Urinary bladder (tissue), 4 donors: ENCODE measurements at places on chromosomes 16 and 17. TPM values are rescaled to one million over a fixed set of nuclear protein-coding genes. Genes with fewer than 3 reads are reported as not detected.

GRCh38 chr16:85582229-85582991 lies 30.7 kb upstream of the GSE1 start:
- DNase-seq, result no peak

DNA sequence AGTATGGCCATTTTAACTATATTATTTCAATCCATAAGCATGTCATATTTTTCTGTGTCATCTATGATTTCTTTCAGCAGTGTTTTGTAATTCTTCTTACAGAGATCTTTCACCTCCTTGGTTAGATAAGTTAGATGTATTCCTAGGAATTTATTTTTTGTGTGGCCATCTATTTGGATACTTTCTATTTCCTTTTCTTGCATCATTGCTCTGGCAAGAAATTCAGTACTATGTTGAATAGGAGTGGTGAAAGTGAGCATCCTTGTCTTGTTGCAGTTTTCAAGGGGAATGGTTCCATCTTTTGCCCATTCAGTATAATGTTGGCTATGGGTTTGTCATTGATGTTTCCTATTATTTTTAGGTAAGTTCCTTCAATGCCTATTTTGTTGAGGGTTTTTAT lies 15.1 kb upstream of the ABCA9 start:
- no peak for DNase-seq

- DNase-seq, result no peak
Measured at GRCh38 chr17:5695480-5695879, 111.2 kb upstream of the NLRP1 start.

DNA sequence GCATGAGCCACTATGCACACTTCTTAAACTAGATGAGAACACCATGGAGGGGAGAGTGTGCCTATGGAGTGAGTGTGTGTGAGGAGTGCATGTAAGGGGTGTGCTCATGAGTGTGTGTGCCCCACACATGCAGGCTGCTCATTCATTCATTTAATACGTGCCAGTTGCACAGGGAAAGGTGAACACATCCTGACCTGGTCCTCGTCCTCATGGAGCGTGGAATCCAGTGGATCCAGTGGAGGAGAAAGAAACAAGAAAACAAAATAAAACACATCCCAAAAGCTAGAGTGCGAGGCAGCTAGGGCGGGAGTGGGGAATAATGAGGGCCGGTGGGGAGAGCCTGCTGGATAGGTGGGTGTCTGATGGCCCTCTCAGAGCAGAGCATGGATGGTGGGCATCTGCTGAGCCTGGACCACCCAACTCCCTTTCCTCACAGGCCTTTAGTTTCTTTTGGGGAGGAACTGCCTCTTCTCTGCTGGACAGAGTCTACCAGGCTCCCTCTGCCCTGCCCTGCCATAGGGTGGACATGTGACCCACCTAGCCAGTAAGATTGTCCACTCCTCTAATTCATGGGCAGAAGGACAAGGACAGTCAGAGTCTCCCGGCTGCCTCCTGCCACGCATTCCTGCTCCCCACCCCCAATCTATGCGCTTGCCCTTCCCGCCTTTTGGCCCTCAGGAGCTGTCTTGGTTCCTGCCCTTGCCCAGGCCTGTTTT lies 204.3 kb downstream of the RAB11FIP4 start:
- DNase-seq, result no peak

DNA sequence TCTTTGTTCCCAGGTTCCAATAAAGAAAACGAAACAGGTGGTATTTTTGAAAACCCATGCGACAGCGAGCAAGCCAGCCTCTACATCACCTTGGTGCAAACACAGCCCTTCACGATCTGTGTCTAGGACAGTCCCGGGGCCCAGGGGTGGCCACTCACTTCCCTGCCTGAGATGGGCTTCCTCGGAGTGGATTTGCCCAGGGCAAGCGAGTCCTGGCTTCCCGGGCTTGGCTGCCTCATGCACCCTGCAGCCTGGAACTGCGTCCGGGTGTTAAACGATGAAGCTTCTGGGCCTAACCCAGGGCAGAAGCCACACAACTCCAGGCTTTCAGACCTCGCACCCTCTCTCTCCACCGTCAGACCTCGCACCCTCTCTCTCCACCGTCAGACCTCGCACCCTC lies 66.0 kb downstream of the RPH3AL start:
- no peak for DNase-seq

DNA sequence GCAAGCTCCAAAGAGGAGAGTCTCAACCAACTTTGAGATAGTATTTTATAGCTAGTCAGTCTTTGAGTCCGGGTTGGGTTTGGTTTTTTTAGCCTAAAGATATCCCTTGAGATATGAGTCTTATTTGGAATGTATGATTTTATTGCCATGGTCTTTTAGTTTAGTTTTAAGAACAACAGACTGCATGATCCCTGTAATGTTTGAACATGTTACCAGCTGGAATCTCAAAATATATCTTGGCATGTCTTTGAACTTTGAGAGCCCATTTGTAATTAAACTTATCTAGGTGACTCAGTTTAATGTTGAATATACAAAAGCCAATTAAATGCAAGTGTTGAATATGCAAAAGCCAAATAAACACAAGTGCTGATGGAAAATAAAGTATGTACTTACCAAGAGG lies 100.6 kb downstream of the TANGO6 start:
- DNase-seq, result no peak

GRCh38 chr16:54143934-54144571 lies 142.5 kb downstream of the IRX3 start:
- DNase-seq, result no peak

GRCh38 chr17:50238601-50239280 lies 35.5 kb upstream of the TMEM92 start:
- no peak for DNase-seq

- no peak for DNase-seq
Measured at GRCh38 chr17:76742958-76743357, 5.0 kb downstream of the MFSD11 start.

The DHRS7C gene
- 1.1 TPM for total RNA-seq

The PLK1 gene
- 3.5 TPM for total RNA-seq

The PHAF1 gene
- 22.8 TPM for total RNA-seq

The MLKL gene
- 5.2 TPM for total RNA-seq

The ACSM2A gene
- not detected for total RNA-seq

The SLC13A2 gene
- not detected for total RNA-seq
